ENCODE measurements at places on chromosomes 12 and 14. TPM values are rescaled to one million over a fixed set of nuclear protein-coding genes. Genes with fewer than 3 reads are reported as not detected.

- no peaks in the 10 kb centered on the region for H3K36me3 ChIP-seq
- no peak for DNase-seq
- no peaks in the 10 kb centered on the region for H3K27me3 ChIP-seq
- no peaks in the 10 kb centered on the region for H3K4me1 ChIP-seq
- H3K4me3 ChIP-seq, result no peak overlapping the region
Observed at GRCh38 chr12:19761463-19761862, 322.2 kb downstream of the AEBP2 start.

DNA sequence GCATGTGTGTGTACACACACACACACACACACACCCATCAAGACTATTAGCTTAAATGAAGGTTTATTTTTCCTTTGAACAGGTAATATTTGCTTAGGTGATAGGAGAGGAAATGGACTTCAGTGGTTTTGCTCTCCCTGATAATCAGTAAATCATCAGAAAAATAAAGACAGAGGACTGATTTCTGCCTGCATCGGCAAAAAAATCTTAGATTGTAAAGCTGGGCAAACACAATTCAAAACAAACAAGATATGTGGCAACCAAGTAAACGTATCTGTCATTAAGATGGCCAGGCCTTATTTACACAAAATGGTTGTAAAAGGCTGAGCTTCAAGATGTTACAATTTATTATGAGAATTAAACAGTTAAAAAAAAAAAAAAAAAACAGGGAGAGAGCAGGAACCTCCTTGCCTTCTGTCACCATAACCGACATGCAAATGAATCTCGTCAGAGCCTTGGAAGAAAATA is 31.3 kb downstream of the PRKD1 start:
- DNase-seq, result no peak
- no peaks in the 10 kb centered on the region for H3K36me3 ChIP-seq
- peaks cover 8% of the 10 kb centered on the region for H3K4me1 ChIP-seq
- no peak overlapping the region for H3K27ac ChIP-seq
- no peak overlapping the region for H3K4me3 ChIP-seq

Gene LRRIQ1
- total RNA-seq, result 1.3 TPM

DNA sequence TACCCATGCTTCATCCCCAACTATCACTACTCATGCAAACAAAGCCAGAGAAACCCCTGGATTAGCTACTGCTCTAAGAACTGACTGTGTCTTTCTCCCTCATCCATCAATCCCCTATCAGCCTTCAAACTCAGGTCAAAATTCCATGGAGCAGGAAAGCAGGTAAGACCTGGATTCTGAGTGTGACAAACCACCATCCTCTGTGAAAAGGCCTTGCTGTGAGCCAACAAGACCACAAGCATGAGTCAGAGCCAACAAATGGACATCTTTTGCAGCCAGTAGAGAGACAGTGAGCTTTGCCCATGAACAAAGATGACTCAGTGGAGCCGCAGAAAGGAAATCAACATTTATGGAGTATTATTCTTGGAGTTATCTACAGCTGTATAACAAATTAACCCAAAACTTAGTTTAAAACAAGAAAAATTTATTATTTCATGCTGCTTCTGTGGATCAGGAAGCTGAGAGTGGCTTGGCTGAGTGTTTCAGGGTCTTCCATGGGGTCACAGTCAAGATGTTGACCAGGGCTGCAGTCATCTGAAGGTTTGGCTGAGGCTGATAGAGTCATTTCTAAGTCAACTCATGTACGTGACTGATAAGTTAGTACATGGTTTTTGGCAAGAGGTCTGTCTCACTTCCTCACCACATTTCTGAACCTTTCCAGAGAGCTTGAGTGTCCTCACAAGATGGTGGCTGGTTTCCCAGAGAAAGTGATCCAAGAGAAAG is 61.1 kb downstream of the PITPNM2 start:
- no peaks in the 10 kb centered on the region for H3K27me3 ChIP-seq
- no peak for DNase-seq
- no peak overlapping the region for H3K4me3 ChIP-seq
- H3K4me1 ChIP-seq, result peaks cover 2% of the 10 kb centered on the region

GRCh38 chr12:105025890-105026289 is 39.8 kb downstream of the NOPCHAP1 start:
- H3K27ac ChIP-seq, result no peak overlapping the region
- H3K4me1 ChIP-seq, result peaks cover 2% of the 10 kb centered on the region
- no peaks in the 10 kb centered on the region for H3K36me3 ChIP-seq
- DNase-seq, result no peak
- H3K27me3 ChIP-seq, result no peaks in the 10 kb centered on the region
- no peak overlapping the region for H3K4me3 ChIP-seq

Gene ANKRD52
- 38.6 TPM for total RNA-seq

DNA sequence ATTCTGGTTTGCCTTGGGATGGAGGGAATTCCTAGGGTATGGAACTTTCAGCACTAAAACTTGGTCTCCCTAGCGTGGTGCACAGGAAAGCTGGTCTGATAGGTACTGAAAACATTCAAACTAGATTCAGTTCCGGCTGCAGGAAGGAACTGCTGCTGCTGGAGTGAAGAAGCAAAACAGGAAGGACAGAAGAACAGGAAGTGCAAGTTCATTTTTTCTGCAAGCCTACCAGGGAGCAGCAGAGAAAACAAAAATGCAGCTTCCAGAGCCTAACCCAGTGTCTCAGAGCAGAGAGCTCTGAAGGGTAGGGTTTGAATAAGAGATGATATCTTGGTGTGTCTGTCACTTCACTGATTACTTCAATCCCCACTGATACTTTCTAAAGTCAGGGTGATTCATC is 165.2 kb downstream of the VRK1 start:
- H3K27ac ChIP-seq, result no peak overlapping the region
- no peak for DNase-seq
- H3K4me3 ChIP-seq, result no peak overlapping the region
- H3K4me1 ChIP-seq, result peaks cover 22% of the 10 kb centered on the region
- no peaks in the 10 kb centered on the region for H3K27me3 ChIP-seq
- H3K36me3 ChIP-seq, result peaks cover 20% of the 10 kb centered on the region

Data from WTC11 (cell line).